Sigmoid colon (tissue), 7 donors: ENCODE measurements at places on chromosomes 1 and 21. TPM values are rescaled to one million over a fixed set of nuclear protein-coding genes. Genes with fewer than 3 reads are reported as not detected.

Gene FOXD2
- total RNA-seq: not detected

- peak; percentile 93 for DNase-seq
Observed at GRCh38 chr21:25735646-25736597, 1.1 kb downstream of the GABPA start.

- no peak for DNase-seq
Observed at GRCh38 chr1:43325381-43325780, 12.2 kb upstream of the MPL start.

GRCh38 chr1:176802316-176802715 is 339.3 kb downstream of the PAPPA2 start:
- no peak for DNase-seq

DNA sequence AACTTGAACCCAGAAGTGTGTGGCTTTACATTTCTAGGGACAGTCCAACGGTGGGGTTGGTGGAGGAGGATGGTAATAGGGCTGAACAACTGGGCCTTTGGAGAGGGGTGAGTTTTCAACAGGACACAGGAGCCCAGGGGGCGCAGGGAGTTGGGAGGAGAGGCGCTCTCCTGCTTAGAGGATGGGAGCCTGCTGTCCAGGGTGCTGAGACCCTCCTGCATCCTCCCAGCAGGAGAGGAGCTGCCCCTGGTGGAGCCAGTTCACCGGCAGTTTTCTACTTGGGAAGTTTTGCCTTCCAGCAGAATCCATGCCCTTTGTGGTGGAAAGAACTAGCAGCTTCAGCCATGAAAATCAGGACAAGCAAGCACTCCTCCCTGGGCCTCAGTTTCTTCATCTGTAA is 8.6 kb downstream of the KCNC4 start:
- no peak for DNase-seq

DNA sequence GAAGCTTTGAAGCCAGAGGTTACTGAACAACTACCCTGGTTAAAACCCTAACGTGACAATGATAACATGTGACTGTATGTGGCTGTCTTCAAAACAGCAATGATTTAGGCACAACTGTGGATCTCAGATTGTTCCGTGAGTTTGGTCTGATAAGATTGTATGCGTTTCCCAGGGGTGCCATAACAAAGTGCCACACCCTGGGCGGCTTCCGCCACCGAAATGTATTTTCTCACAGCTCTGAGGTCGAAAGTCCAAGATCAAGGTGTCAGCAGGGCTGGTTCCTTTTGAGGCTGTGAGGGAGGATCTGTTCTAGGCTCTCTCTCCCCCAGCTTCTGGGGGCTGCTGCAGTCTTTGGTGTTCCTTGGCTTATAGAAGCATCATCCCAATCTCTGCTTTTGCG is 29.5 kb upstream of the ERG start:
- DNase-seq: no peak

GRCh38 chr1:37752213-37752582 is 12.7 kb downstream of the EPHA10 start:
- no peak for DNase-seq
